Pulmonary artery endothelial cell (primary cell): ENCODE measurements at places on chromosomes 3 and 15.

DNA sequence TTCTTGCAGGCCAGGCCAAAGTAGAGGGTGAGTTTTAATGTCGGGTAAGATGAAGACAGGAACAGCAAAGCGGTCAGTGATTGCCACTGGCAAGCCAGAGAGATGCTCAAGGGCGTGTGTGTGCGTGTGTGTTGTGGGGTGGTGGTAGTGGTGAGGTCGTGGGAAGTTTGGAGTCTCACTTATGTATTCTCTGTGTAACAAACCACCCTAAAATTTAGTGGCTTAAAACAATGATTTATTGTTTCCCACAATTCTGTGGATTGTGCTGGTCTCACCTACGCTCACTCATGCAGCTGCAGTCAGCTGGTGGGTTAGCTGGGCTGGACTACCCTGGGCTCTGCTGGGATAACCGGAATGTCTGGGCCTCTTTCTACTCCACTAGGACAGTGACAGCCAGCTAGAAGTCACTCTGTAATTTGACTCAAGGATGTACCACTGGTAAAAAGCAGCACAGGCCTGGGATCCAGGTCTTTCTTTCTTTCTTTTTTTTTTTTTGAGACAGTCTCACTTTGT lies 50.9 kb upstream of the BHLHE40 start:
- no peak for DNase-seq

DNA sequence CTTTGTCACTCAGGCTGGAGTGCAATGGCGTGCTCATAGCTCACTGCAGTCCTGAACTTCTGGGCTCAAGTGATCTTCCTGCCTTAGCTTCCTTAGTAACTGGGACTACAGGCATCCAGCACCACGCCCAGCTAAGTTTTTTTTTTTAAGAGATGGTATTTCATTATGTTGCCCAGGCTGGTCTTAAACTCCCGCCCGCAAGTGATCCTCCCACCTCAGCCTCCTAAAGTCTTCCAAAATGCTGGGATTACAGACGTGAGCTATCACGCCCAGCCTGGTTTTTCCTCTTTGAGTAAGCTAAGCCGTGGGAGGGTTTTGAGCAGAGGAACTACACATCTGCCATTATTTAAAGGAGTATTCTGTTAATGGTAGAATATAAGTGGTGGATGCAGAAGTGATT lies 7.4 kb upstream of the LRRFIP2 start:
- no peak for DNase-seq

DNA sequence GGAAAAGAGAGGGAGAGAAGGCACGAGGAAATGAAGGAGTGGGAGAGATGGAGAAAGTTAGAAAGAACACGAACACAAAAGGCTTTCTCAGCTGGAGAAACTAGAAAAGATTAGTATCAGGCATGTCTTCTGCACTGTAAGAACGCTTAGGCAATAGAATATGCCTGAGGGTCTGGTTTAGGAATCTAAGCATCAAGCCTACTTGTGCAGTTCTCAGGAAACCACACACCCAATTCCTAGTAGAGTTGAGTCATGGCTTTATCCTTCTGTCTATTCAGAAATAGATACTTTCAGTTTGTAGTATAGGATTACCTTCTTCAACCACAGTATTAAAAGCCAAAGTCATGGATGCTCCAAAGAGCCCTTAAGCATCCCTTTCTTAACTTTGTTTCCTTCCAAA lies 969.4 kb downstream of the NTRK3 start:
- DNase-seq, result no peak

DNA sequence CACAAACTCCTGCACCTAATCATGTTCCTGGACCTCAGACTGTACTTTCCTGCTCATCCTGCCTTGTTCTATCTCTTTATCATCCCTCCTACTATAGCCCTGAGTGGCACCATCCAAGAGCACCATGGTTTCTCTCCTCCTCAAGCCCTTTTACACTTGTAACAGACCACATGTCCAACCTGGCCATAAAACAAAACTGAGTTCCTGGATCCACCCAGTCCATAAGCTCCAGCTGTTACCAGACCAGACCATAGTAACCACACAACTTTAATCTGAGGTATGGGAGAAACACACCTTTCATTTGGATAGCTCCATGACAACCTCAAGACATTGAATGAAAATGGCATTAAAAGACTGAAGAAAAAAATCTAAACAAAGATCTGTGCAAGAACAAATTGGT lies 9.1 kb downstream of the TM4SF18 start:
- DNase-seq, result no peak

- no peak for DNase-seq
Measured at GRCh38 chr3:142628801-142629200, 32.6 kb downstream of the PLS1 start.

DNA sequence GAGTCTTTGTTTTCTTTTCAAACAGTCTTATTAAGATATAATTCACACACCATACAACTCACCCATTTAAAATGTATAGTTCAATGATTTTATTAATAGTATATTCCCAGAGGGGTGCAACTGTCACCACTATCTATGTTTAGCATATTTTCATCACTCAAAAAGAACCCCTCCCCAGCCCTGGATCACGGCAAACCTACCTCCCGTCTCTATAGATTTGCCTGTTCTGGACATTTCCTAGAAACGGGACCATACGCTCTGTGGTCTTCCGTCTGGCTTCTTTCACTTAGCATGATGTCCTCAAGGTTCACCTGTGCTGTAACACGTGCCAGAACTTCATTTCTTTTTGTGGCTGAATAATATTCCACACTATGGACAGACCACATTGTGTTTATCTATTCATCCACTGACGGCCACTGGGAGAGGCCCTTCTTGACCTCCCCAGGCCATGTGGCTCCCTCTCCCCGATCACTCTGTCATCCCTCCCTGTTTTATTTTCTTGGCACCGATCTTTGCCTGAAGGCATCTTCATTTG lies 56.4 kb downstream of the IQSEC1 start:
- DNase-seq, result no peak

GRCh38 chr3:101095693-101096430 lies 102.6 kb upstream of the ABI3BP start:
- DNase-seq, result no peak

DNA sequence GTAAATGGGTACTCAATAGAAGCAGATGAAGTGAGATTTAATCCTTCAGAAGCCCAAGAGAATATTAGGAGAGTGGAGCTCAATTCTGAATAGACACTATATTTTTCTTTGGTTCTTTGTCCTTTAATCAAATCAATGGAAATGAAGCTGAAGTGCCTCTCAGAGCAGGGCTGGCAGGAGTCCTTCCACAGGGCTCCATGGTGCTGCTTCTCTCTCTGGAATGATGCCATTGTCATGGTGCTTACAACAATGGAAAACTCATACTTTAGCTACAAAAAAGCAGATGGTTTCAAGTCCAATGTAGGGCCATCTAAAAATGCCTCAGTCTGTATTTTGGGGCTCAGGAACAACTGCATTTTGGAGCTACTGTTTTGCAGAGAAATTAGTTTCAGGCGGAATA lies 125.1 kb downstream of the SNRK start:
- DNase-seq, result no peak

DNA sequence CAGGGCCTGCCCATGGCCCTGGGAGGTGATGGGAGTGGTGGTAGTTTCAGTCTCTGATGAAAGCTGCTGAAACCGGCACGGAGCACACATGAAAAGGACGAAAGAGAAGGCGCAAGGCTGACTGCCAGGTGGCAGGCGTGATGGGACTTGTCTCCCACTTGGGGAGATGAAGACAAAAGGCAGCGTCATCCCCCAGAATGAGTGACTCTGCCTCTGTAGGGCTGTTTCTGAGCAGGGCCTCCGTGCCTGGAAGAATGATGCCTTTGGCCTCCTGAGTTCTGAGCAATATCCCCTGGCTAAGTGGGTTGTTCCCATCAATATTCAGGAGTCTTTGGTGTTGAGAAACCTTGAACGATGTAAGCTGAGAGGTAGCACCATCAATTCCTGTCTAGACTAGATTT lies 237.8 kb downstream of the OPA1 start:
- DNase-seq, result no peak
